Activated CD8-positive, alpha-beta T cell treated with anti-CD3 and anti-CD28 coated beads for 36 hours (primary cell): ENCODE measurements at places on chromosomes 6 and 20.

DNA sequence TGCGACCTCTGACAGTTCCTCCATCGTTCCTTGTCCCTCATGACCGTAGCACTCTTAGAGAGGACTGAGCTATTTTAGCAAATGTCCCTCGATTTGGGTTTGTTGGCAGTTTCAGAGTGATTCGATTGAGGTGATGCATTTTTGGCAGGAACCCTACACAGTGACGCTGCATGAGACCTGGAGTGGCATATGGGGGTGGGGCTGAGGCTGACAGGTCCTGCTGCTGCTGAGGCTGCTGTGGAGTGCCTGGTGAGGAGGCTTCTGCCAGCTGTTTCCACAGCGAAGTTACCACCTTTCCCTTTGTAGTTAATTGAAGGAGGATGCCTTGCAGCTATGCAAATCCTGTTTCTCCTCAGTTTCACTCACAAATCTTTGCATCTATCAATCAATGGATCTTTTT, 19.8 kb downstream of the PXDC1 start:
- DNase-seq = no peak

DNA sequence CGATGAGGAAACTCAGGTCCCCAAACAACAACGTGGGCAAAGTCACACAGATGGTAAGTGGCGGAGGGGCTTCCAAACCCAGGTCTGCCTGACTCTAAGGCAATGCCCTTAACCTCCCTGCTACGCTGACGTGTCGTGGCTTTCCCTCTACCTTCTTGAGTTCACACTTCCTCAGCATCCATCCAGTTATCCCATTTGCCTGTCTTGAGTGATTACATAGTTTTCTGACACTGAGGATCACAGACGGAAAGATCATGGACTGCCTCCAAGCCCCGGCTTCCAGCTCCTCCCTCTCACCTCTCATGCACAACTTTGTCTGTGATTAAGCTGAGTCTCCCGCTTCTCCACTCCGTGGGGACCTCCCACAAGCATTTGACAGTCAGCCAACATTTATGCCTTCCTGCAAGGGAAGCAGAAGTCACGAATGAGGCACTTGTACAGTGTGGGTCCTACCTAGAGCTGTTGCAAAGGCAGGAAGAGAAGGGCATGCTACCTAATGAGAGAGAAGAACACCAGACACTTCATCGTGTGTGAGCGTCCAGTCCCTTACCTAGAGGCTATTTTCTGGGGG, 33.8 kb downstream of the TBC1D7 start:
- no peak for DNase-seq

GRCh38 chr6:73732845-73733675, 37.1 kb downstream of the CD109 start:
- peak; percentile 78 for DNase-seq

- DNase-seq = peak; percentile 42
Measured at GRCh38 chr6:4848382-4849068, 72.3 kb downstream of the CDYL start.

DNA sequence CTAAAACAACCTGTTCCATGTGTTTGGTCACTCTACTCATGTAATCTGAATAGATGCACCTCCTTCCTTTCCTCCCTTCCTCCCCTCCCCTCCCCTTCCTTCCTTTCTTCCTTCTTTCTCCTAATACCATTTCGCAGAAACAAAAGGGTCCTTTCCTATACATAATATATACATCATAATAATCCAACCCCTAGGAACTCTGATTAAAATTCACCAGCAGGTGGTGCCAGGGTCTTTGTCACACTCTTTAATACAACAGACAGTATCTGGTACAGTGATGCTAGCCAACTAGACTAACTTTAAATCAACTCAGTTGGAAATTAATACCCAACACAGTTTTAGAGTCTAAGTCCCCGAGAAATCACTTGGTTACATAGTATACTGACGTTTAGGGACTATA, 181.2 kb upstream of the SHLD1 start:
- peak; percentile 74 for DNase-seq

- DNase-seq = no peak
Measured at GRCh38 chr6:45314146-45314545, 14.0 kb upstream of the RUNX2 start.

- no peak for DNase-seq
Measured at GRCh38 chr20:35578469-35578868, 36.6 kb downstream of the ERGIC3 start.

DNA sequence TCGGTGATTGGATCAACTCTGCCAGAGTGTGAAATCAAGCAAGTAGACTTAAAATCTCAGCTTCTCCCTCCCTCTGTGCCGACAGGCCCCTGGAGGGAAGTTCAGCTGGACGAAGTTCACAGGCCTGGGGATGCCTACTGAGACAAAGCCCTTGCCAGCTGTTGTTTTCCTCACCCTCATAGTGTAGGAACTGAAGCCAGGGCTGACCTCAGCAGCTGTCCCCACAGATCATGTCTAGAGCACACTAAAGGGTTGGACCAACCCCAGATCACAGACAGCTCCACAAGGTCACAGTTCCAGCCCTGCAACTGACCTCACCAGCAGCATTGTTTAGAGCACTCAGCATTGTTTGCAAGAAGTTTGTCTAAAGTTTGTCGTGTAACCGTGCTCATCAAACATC, 261.9 kb upstream of the ECI2 start:
- DNase-seq = no peak

DNA sequence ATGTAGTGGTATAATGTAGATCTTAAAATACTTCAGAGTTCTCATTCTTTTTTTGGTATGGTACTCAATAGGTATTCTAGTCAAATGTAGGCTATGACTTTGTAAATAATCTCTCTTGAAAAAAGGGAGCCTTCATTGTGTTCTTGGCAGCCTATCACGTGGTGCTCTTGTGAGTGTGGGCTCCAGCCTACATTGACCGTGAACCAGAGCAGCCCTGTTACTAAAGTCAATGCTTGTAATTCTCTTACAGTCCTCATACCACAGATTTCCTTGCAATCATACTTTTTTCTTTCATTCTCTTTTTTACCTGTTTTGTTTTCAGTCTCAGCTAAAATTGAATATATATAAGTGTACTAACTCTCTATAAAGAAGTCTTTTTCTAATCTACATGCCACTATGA, 31.1 kb downstream of the ARID1B start:
- no peak for DNase-seq

GRCh38 chr20:38203337-38203980, 38.4 kb upstream of the TGM2 start:
- no peak for DNase-seq

DNA sequence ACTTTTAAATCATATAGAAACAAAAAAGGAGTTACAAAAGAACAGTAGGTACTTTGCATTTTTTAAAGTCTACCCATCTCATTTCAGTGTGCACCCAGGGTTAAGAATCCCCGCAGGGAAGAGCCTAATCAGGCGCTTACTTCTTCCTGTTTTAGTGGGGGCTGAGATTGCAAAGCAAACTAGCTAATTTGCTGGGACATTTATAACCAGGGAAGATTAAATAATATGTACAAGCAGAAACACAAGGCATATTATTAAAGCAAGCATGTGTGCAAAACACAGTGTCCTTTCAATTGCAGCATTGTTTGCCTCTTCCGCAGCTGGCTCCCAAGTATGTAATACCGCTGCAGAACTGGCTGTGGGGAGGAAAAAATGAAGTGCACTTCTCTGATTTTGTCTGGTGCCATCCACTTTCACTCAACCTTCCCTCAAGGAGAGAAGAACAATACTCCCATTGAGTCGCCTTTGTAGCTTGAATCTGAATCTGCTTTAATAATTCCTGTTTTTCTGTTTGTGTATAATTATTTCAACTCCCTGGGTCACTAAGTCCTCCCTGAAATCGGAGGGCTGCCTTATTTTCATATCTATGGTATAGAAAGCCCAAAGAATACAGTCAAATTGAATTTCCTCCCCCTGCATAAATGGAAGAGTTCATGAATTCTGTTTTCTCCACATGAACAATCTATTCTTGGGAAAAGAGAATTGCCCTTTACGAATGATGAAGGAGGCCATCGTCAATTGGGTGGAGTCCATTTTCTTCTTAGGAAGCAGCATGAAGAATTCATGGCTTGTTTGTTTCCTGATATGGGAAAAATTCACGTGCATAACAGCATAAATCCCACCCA, 23.3 kb upstream of the BCAS1 start:
- no peak for DNase-seq

DNA sequence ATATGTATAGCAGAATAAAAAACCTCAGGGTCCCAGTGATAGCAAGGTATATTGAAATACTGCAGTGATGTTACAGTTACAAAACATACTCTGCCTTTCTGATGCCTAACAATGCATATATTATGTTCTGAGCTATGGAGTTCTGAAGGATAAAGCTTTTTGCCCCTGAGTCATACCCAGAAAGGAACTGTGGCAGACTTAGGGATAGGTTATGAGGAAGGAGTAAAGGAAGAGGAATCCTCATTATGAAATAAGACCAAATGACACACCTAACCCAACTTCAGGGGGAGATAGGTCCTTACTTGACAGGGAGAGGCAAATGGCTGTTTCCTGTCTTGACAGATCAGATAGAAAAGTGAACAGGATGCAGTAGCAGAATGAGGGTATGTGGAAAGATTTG, 940.6 kb upstream of the FLRT3 start:
- DNase-seq = no peak
